ENCODE measurements at places on chromosomes 7 and 10.

GRCh38 chr7:74372511-74373111, 81.1 kb upstream of the GTF2IRD1 start:
- DNase-seq, result no peak

DNA sequence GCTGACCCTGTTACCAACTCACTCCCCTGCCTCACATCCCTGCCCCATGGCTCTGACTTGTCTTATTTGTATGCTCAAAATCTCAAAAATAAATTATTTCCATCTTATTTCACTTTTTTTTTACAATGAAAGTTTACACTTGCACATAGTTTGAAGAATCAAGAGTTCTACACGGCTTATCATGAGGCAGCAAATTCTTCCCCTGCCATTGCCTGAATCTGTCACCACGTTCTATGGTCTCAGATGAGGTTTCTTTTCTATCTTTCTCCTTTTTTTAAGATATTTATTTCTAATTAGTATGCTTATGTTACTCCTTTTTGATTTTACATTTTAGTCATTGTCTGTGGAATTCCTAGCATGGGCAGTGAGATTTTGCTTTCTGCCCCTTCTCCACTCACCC, 28.4 kb downstream of the ARHGAP22 start:
- no peak for DNase-seq

- DNase-seq, result peak; percentile 83
Measured at GRCh38 chr7:107201795-107202450, 33.1 kb downstream of the HBP1 start.

- DNase-seq, result no peak
Measured at GRCh38 chr10:105797234-105797890, 1156.3 kb downstream of the SORCS3 start.

DNA sequence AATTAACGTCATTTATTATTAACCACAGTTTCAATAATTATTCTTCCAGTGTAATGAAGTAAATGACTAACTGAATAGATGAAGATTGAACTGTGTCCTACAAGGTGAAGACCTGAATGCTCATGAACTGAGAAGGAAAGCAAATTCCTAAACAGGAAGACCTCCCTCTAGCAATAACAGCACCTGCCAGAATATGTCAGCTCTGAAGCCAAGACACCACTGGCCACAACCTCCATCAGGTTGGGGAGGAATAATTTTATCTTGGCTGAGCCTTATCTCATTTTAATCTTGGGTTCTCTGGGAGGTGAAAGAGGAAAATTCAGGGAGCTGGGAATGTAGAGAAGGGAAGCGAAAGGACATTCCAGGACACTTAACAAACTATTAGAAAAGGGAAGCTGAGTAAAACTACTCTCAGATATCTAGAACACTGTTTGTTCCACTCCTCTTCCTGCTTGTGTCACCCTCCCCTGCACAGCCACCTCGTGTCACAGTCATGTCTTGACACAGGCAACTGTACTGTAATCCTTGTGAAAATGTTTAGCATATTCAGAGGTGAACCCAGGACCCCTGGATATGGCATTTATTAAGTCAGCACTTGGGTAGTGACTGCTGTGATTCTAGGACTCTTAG, 4.6 kb upstream of the SLC13A1 start:
- no peak for DNase-seq

DNA sequence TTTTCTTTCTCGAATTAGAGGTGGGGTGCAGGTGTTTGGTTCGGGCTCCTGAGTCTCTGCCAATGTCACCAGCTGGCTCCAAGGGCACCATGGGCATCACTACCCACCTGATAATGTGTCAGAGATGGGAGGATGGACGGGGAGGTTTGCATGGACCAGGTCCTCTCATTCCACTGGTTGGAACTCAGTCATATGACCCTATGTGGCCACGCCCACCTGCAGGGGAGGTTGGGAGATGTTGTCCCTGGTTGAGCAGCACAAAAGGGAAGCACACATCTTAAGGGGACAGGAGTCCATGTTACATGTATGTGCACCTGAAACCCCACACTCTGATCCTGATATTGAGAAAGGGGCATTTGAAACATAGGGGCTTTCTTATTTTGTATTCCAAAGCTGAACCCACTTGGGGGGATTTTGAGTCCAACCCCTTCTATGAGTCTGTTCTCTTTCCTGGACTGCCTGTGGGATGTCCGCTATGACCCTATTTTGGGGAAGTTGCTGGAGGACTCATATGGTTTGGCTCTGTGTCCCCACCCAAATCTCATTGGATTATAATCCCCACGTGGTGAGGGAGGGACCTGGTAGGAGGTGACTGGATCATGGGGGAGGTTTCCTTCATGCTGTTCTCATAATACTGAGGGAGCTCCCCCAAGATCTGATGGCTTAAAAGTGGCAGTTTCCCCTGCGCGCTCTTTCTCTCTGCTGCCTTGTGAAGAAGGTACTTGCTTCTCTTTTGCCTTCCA, 66.9 kb upstream of the BAIAP2L1 start:
- DNase-seq, result no peak

GRCh38 chr10:31819391-31819820, 109.2 kb downstream of the ARHGAP12 start:
- DNase-seq, result peak; percentile 41

GRCh38 chr10:5927306-5927705, 37.3 kb downstream of the FBH1 start:
- no peak for DNase-seq

DNA sequence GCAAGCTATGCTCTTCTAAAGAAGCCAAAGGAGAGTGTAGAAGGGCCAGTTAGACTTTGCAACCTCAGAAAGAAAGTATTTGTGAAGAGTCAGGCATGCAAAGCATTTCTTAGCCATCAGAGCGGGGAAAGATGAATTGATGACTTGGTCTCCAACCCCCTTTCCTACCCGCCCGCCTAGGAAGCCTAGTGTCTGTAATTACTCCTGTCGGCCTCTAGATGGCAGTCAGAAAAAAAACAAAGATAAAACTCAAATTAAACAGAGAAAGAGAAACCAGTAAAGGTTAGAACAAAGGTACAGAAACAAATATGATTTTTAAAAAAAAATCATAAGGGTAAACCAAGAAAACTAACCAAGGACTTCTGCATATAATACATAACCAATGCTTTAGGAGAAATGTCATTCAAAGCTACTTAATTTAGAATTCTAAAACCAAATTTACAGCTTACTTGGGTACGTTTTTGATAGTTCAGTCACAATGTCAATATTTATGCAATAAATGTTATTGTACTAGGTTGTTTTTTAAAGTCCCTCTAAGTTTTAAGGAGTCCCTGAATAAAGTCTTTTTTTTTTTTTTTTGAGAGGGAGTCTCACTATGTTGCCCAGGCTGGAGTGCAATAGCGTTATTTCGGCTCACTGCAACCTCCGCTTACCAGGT, 97.6 kb downstream of the LYZL1 start:
- DNase-seq, result no peak

DNA sequence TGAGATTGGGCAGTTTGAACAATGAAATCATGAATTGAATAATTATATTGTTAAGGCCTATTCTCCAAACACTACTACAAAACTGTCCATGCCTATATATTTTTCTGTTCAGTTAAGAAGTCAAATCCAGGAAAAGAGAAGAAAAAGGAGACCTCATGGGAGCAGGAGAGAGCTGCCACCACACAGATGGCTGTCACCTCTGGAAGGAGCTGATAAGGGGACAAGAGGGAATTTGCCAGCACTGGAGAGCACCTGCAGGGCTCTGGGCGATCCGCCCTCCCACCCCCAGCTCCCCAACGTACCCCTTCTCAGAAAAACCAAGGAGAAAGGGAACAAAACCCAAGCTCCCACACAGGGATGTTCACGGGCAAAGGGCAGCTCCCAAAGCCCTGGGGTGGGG, 227.8 kb downstream of the TNS3 start:
- DNase-seq, result no peak

DNA sequence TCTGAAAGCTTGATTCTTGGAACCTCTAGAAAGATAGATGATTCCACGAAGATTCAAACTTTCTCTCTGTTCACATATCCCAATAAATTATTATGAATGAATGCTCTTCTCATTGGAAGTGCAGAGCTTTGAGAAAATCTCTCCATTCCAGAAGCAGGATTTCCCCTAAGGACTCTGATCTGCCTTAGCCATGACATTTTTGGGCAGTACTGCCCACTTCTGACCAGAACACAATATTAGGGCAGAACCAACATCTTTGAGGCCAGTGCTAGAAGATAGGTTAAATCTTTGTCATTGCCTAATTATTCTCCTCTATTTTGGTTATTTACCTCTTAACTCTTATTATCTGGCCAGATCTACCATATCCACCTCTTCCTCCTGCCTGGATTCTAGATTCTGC, 49.9 kb downstream of the ARMC3 start:
- DNase-seq, result no peak

- peak; percentile 48 for DNase-seq
Measured at GRCh38 chr7:7761340-7761973, 43.0 kb upstream of the RPA3 start.

- DNase-seq, result no peak
Measured at GRCh38 chr10:70970830-70971229, 82.5 kb upstream of the PCBD1 start.

Data from NCI-H446 (cell line).